Activated CD4-positive, alpha-beta T cell treated with anti-CD3 and anti-CD28 coated beads, Interleukin-2, Interleukin-4, amounts not matched to agents 100 ng/mL and 50 ng/mL, durations not matched to agents 16 hours and 8 hours (primary cell): ENCODE measurements at places on chromosomes 13 and 19.

GRCh38 chr19:1103132-1103707 is 574 bp upstream of the GPX4 start:
- DNase-seq: no peak

DNA sequence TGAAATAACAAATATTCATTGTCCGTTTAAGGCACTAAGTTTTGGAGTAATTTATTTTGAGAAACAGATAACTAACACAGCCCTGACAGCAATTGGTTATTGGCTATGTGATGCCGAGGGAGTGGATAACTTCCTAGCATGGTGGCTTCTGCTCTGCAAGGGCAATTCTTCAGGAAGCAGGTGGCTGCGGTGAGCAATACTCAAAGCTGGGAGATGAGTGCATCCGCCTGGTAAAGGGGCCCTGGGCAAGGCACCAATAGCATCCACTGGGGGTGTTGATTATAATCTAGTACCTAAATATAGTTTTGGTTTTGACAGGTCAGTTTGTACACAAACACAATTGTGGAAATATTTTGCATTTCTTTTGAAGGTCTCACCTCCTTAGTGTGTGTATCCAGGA is 41.0 kb downstream of the CCDC70 start:
- DNase-seq: peak; percentile 28

- no peak for DNase-seq
These were observed 93.8 kb upstream of the CACNA1A start for GRCh38 chr19:13600091-13600490.

DNA sequence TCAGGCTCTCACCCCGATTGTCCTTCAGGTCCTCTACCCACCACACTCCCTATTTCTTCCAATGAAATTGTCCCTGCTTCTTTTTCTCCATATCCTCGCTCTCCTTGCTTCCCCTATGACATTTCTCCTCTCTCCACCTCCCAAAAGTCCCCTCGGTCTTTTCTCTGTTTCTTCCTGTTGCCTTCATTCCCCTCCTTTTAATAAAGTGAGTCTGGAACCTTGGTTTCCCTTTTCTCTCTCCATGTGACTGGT is 676 bp upstream of the ZNF574 start:
- DNase-seq: no peak

GRCh38 chr13:83691966-83692365 is 190.3 kb downstream of the SLITRK1 start:
- DNase-seq: no peak

DNA sequence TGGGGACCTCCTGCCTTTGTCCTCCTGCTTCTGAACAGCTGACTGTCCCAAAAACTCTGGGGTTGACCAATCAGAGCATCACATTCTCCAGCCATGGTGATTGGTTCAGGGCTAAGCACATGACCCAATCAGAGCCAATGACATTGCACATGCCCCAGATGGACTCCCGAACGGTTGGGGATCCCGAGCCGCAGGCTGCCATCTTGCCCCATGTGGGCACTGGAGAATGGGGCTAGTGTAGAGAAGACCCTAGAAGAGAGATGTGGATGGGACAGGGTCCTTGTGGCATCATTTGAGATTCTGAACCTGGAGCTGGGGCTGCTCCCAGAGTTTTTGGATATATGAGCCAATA is 31.3 kb upstream of the PEPD start:
- no peak for DNase-seq

- no peak for DNase-seq
These were observed 125.9 kb downstream of the COL4A2 start for GRCh38 chr13:110433014-110433413.

DNA sequence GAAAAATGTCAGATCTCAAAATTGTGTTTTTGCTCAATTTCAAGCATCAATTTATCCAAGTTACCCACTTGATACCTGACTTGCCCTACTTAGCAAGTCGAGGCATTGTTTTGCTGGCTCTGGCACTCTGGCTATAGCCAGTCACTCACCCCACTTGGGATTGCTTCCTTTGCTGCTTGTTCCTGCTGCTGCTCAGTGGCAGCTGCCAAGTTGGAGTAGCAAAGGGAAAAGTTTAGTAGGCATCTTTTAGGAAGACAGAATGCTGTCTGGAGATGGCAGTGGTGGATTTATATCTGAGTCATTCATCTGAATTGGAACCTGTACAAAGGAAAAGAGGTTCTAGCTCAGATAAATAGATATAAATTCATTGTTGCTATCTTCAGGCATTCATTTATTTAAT is 41.2 kb downstream of the PCCA start:
- DNase-seq: no peak

GRCh38 chr13:110876609-110877008 is 38.3 kb downstream of the ANKRD10 start:
- no peak for DNase-seq

- DNase-seq: no peak
These were observed 773.2 kb upstream of the SLC10A2 start for GRCh38 chr13:103839460-103839859.

- DNase-seq: no peak
These were observed 580.3 kb downstream of the GPC6 start for GRCh38 chr13:93806861-93807260.

- no peak for DNase-seq
These were observed 9.8 kb downstream of the ZNF229 start for GRCh38 chr19:44438441-44438840.

DNA sequence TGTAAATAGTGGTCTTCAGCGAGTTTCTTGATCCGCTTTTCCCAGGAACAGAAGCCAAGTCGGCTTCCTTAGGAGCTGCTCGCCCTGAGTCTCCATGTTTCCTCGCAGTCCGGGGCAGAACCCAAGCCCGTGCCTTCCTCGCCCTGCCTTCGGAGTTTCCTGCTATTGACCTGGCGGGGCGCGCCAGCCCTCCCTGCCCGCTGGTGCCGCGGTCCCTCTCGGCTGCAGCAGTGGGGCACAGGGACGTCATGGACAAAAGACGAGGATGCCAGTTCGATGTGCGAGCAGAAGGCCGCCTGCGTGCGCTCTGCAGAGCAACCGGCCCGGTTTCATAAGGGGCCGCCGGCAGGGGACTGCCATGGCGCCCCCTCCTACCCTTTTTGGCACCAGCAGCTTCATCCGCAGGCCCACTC is 156.6 kb downstream of the TM9SF2 start:
- DNase-seq: peak; percentile 18

DNA sequence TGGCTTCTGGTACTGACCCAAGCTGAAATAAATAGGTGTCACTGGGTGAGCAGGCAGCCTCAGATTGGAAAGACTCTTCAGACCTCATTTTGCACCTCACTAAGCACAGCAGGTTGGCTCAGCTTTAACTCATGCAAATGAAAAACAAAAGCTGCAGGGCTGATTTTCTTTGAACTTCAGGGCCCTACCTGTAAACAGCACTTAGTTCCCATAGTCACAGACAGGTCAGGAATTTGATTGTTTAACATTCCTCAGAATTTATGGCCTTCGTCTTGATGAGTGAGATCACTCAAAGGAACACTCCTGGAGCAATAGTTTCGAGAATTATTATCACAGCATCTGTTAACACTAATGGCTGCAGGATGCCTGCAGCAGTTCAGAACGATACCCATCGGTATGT is 718.5 kb downstream of the EFNB2 start:
- DNase-seq: no peak

DNA sequence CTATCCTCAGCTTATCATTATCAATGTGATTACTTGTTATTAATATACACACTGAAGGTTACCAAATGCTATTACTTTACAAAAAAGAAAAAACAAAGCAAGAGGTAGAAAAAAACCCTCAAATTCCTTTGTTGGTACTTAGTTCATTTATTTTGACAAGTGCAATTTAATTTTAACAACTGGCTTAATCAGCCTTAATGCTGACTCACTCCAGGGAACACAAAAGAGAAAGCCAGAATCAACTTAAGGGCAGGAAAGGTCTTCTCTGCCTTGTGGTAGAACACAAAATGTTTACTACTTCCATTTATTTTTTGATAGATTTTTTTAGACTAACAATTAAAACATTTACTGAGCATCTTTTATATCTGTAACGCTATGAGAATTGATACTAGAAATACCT is 417.1 kb downstream of the PCDH17 start:
- no peak for DNase-seq

DNA sequence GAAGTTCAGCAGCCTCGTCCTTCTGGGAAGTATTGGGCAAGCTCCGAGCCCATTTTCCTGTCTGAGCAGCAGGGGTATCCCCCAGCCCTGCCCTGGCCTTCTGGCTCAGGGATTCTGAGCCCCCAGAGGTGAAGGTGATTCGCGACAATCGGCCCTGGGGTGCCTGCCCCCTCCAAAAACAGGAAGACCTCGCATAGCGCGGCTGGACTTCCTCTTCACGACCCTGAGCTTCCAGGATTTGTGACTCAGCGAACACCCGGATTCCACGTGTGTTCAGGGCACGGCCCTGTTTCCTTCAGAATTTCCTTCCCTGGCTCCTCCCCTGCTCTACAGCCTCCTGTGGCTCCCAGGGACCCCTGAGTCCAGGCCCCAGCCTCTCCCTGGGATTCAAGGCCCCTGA is at the start of gene SEMA6B:
SEMA6B (minus strand) TSS at position 116 of the 400 bp plus-strand sequence. CDS start 1,227 bp downstream, outside the sequence.
- DNase-seq: no peak

DNA sequence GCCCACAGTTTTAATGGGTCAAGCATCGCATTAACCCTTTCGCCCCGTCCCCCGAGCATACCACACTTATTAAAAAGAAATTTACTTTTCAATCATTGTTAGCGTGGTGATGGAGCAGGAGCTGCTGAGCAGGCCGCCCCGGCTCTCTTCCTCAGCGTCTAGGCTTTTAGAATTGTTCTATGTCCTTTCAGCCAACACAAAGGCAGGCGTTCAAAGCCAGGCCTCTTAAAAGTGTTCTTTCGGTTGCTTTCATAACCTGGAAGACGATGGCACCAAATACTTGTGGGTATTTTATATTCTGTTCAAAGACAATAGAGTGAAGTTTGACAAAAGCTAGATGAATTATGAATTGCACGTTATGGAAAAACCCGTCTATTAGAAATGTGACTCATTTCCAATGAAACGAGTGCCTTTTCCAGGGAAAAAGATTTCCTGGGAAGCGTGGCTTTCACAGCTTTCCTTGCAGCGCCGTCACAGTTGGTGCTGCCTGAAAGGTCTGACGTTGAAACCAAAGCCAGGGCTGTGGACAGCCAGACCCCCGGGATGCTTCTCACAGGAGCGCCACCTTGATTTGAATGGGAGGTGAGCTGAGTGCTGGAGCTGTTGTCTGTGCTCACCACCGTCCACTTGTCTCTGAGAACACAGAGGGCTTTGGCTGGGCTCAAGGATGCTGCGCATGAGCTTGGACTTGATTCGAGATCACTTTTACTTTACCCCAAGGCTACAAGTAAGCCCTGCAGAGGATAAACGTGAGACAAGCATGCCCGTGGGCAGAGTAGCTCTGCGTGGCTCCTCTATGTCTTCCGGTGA is 78.8 kb downstream of the SOX1 start:
- DNase-seq: no peak

- DNase-seq: no peak
These were observed 14.6 kb upstream of the SIN3B start for GRCh38 chr19:16814526-16815100.

- DNase-seq: no peak
These were observed 22.4 kb downstream of the MAU2 start for GRCh38 chr19:19343016-19343362.

GRCh38 chr13:100515410-100515800 is 73.2 kb downstream of the GGACT start:
- no peak for DNase-seq
